ENCODE measurements at places on chromosomes 13 and 19. TPM values are rescaled to one million over a fixed set of nuclear protein-coding genes. Genes with fewer than 3 reads are reported as not detected.

LAMP1 gene
- total RNA-seq: 182 TPM

DNA sequence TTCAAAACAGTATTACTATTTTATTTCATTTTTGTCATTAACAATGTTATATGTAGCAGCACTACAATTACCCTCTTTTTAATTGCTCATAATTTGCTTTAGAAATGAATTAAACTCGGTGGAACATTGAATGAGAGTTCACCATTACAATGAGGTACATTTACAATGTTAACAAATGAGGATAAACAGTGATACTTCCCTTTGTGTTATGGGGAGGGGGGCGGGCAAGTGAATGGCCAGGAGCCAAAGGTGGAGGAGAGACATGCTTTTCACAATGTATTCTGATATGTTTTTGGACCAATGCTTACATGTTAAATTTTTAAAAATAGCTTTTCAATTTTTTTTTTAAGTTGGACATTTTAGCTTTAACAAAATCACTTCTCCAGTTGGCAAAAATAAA is 34.2 kb downstream of the NALCN start:
- no peak for DNase-seq

DNA sequence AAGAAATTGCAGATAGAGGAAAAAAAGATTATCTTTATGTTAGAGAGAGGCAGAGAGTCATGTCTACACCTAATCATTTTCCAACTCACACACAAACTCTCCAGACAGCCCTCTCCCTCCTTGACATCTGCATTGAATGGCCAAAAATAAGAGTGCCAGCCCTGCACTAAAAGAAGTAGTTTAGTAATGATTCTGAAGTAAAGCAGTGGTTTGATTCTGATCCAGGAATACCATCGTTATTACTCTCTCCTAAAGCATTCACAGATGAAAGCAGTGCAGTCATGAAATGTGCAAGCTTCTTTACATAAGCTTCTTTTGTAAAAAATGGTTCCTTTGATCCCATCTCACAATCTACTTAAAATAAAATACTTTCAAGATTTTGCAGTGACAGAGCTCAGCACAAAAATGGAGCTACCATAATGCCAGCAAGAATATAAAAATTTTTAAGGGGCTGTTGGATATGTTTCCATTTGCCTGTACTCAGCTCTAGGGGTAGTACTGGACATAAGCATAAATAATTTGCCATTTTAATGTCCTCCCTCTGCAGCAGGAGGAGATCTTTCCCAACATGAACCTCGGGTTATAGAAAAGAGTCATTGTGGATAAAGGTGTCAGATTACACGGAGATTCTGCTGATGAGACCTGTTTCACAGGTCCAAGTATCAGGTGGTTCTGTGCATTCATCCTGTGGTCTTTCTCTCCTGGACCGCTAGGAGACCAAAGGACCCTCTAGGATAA is 406.3 kb downstream of the DCT start:
- DNase-seq: no peak

DNA sequence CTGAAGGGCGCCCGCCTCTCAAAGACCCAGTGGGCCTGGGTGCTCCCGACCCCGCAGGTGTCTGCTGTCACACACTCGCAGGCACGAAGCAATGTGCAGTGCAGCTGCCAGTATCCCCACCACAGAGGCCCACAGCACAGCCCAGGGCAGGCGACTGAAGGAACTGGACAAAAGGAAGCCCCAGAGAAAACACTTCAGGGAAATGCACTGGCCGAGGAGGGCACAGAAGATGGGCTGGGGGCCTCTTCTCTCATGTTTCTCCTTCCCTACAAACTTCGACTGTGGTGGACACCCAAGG is 10.0 kb downstream of the AKAP8 start:
- no peak for DNase-seq

FFAR1 gene
- total RNA-seq: not detected

DNA sequence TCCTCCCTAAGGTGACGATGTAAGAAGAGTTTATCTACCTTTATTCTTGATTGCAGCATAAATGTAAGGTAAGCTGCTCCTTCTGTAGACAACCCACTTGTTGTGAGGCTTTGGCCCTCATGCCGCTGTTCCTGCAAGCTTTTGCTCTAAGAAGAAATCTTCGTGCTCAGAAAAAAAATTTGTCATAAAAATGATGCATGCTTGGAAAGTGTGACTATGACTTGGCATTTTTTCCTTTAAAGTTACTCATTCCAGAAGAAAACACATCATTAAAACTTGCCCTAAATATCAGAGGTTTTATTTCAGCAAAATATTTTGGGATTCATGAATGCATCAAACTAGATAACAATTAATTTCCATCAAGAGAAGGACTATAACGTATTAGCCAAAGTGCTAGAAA is 39.8 kb downstream of the KCTD12 start:
- no peak for DNase-seq

TSHZ3 gene
- total RNA-seq: 5.2 TPM

MEGF8 gene
- 17.6 TPM for total RNA-seq

DNA sequence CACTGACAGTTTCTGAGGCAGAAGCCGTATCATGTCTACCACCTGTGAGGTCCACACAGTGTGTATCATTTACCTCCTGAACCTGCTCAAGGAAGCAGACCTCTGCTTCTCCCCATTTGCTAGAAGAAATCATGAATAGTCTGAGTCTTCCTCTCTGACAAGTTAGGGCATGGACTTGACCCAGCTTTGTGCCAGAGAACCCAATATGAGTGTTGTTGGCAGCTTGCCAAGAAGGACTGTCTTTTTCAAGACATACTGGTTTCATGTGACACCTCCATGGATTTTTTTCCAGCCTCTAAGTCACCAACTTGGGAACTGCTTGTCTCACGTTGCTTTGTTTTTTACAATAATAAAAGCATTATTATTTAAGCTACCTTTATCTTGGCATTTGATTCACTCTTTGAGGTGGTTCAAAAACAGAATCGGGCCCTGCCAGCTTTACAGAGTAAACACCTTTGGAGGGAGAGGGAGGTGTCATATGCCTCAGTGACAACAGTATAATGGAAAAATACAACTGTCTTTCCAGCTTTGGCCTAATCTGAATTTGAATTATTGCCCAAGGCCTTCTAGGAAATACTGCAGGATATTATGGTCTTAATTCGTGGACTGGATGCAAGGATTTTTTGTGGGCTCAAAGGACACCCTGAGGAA is 9.6 kb downstream of the ZNF211 start:
- no peak for DNase-seq

IL17D gene
- total RNA-seq: 0.41 TPM

- no peak for DNase-seq
These were observed 42.0 kb downstream of the F2RL3 start for GRCh38 chr19:16930753-16931152.

DNA sequence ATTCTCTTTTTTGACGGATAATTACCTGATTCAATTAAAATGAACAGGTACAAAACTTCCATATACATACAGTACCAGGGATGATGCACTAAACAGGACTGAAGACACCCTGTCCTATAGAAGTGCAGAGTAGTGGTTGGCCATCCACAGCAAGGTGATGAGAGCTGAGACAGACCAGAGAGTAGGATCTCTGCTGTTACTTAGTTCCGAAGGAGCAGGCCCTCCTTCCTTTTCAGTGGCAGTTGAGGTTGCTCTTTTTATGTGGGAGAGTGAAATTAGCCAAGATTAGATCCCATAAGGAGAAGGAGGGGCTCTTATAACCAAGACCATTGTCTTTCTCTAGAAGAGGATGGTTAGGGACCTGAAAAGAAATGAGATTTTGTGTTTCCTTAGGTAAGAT is 4.0 kb downstream of the PDS5B start:
- no peak for DNase-seq

Measured in mucosa of descending colon (tissue), 3 donors.